ENCODE measurements at places on chromosomes 11 and 22.
A peak's percentile ranks its signal among the peaks of the same experiment; 100 is the strongest.

GRCh38 chr11:110514967-110515366 is 85.2 kb downstream of the FDX1 start:
- H3K27ac ChIP-seq: no peak overlapping the region
- no peaks in the 10 kb centered on the region for H3K4me1 ChIP-seq
- DNase-seq: no peak
- H3K4me3 ChIP-seq: no peak overlapping the region

DNA sequence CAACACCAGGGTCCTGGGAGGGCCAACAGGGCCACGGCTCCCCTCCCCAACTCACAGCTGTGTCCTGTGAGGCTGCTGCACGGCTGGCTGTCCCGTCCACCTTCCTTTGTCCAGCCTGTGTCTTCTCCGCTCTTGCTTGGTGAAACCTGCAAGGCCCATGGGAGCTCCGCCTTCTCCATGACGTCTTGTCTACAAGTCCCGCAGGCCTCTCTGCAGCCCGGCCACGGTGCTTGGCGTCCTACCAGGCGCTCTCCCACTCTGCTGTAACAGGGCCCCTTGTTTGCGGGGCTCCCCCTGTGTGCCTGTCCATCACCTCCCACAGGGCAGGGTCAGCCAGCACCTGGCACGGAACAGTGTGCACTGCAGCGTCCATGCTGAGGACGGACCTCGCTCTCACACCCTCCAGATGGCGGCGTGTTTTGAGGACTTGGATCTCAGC is 866.8 kb downstream of the TBC1D22A start:
- no peak overlapping the region for H3K27ac ChIP-seq
- H3K4me1 ChIP-seq: no peaks in the 10 kb centered on the region
- no peaks in the 10 kb centered on the region for H3K36me3 ChIP-seq

- H3K27ac ChIP-seq: no peak overlapping the region
- H3K36me3 ChIP-seq: no peaks in the 10 kb centered on the region
- DNase-seq: no peak
- H3K4me1 ChIP-seq: no peaks in the 10 kb centered on the region
- no peaks in the 10 kb centered on the region for H3K27me3 ChIP-seq
- no peak overlapping the region for H3K4me3 ChIP-seq
Observed at GRCh38 chr11:1959786-1960185, 12.7 kb downstream of the MRPL23 start.

GRCh38 chr11:42620796-42621195 is 691.0 kb upstream of the API5 start:
- no peak for DNase-seq
- H3K27ac ChIP-seq: no peak overlapping the region
- no peaks in the 10 kb centered on the region for H3K27me3 ChIP-seq

GRCh38 chr11:63853476-63853875 is 14.6 kb downstream of the MARK2 start:
- no peaks in the 10 kb centered on the region for H3K4me1 ChIP-seq
- H3K4me3 ChIP-seq: no peak overlapping the region
- H3K27me3 ChIP-seq: no peaks in the 10 kb centered on the region
- H3K36me3 ChIP-seq: no peaks in the 10 kb centered on the region
- H3K27ac ChIP-seq: no peak overlapping the region
- no peak for DNase-seq

DNA sequence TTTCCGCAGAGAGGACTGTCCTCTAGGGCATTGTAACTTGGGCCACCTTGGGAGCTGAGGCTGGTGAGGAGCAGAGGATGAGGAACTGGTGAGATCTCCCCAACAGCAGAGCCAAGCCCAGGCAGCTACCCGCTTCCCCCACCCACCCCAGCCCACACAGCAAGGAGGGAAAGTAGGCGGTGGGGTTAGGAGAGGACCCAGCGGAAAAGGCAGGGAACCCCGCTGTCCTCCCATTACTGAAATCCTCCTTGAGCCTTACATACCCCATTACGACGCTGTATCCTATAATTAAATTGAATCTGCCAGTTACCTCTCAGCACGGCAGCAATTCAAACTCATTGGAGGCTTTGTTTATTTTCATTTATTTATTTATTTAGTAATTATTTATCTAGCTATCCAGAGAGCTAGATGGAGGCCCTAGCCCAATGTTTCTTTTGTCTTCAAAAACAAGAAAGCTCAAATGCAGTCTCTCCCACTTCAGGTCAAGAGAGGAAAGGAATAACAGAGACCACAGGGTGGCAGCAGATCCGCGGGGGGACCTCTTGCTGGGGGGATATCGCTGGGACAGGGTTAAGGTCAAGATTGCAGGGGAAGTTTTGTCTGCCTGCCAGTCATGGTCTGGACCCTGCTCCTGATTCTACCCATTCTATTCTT is 218.0 kb downstream of the ST3GAL4 start:
- H3K4me1 ChIP-seq: no peaks in the 10 kb centered on the region
- H3K4me3 ChIP-seq: no peak overlapping the region
- no peak overlapping the region for H3K27ac ChIP-seq
- H3K36me3 ChIP-seq: no peaks in the 10 kb centered on the region
- peaks cover 96% of the 10 kb centered on the region for H3K27me3 ChIP-seq

GRCh38 chr11:77109236-77110019 is 6.8 kb downstream of the OMP start:
- H3K4me1 ChIP-seq: no peaks in the 10 kb centered on the region
- H3K36me3 ChIP-seq: no peaks in the 10 kb centered on the region
- H3K4me3 ChIP-seq: no peak overlapping the region
- H3K27me3 ChIP-seq: no peaks in the 10 kb centered on the region

DNA sequence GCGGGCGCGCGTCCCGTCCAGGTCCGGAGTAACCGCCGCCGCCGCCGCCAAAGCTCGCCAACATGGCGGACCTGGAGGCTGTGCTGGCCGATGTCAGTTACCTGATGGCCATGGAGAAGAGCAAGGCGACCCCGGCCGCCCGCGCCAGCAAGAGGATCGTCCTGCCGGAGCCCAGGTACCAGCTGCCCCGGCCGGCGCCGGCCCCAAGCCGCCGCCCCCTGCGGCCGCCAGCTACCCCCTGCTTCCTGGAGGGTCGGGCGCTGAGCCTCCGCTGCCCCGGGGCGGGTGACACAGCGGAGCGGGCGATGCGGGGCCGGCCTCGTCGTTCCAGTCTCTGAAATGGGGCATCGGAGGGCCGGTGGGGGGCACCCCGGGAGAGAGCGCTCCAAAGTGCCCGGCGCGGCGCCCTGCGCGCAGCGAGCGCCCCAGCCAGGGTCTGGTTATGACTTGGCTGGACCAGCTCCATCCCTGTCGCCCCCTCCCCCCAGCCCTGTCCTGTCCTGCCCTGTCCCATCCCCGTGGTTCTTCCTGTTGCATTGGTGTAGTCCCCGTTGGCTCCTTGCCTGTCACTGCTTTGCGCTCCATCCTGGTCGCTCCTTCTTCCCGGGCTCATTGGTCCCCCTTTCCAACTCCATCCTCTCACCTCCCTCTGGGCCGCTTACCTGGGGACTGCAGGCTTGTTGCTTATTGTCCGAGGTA is 653 bp downstream of the GRK3 start:
- H3K4me3 ChIP-seq: peak overlapping the region; percentile 94
- H3K4me1 ChIP-seq: peaks cover 13% of the 10 kb centered on the region
- H3K27me3 ChIP-seq: no peaks in the 10 kb centered on the region
- DNase-seq: no peak

- H3K4me1 ChIP-seq: peaks cover 17% of the 10 kb centered on the region
- no peaks in the 10 kb centered on the region for H3K36me3 ChIP-seq
- DNase-seq: no peak
- H3K27me3 ChIP-seq: no peaks in the 10 kb centered on the region
Observed at GRCh38 chr11:91871048-91871447, 353.6 kb upstream of the FAT3 start.

GRCh38 chr11:74669211-74670160 is 61.7 kb downstream of the CHRDL2 start:
- H3K27ac ChIP-seq: no peak overlapping the region
- no peaks in the 10 kb centered on the region for H3K27me3 ChIP-seq
- H3K36me3 ChIP-seq: no peaks in the 10 kb centered on the region
- no peak overlapping the region for H3K4me3 ChIP-seq
- no peak for DNase-seq

GRCh38 chr22:42884616-42885375 is 27.7 kb upstream of the ARFGAP3 start:
- H3K36me3 ChIP-seq: peaks cover 24% of the 10 kb centered on the region
- H3K4me3 ChIP-seq: no peak overlapping the region
- H3K27me3 ChIP-seq: no peaks in the 10 kb centered on the region
- DNase-seq: no peak
- no peak overlapping the region for H3K27ac ChIP-seq

DNA sequence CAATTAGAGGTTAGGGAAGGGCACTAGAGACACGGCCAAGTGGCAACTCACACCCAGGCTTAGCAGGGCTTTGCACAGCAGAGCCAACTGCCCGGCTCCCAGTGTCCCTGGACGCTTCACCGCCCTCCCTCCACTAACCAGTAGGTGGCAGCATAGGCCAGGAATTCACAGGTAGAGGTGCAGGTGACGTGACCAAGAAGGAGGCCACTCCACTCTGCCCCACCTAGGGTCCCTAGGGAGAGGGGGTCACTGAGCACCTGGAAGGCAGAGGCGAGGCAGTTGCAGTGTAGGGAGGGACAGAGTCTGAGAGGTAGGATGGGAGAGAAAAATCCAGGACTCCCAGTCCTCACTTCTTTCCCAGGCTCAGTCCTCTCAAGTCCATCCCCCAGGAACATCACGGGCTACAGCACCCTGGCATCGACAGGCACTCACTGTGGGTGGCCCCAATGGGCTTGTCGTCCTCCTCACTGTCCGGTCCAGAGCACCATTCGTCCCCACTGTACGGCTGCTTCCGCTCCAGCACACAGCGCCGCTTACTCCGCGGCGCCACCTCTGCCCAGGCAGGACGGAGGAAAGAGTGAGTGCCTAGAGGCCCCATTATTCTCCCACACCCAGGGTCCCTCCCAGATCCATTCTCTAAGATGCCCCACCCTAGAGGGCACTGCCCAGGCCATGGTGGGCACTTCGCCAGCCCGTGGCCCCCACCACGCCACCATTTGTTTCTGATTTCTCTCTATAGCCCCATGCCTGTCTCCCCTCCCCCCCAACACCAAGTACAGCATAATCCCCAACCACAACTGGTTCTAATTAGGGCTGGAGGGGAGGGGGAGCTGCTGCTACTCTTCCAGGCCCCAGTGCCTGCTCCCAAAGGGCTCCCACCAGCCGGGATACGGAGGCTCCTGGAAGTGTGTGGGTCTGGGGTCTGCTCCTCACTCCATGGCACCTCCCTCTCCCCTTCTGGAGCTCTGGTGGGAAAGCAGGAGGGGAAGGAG is 18.4 kb downstream of the BCL9L start:
- peaks cover 4% of the 10 kb centered on the region for H3K36me3 ChIP-seq
- H3K27me3 ChIP-seq: no peaks in the 10 kb centered on the region
- DNase-seq: peak; percentile 84
- H3K4me1 ChIP-seq: peaks cover 47% of the 10 kb centered on the region

DNA sequence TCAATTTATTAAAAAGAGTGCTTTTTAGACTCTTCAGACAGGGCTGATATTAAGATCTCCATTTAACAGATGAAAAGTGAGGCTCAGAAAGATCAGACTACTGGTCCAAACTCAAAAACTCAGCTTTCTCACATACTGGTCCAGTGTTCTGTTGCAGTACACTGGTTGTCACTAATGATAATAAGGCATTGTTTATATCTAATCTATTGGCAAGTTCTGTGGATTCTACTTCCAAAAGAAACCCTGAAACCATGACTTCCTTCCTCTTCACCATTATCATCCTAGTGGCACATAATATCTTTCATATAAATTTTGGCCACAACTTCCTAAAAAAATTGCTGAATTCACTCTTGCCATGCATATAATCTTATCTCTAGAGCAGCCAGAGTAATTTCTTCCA is 36.9 kb downstream of the F2 start:
- no peaks in the 10 kb centered on the region for H3K4me1 ChIP-seq
- no peak overlapping the region for H3K4me3 ChIP-seq
- peaks cover 84% of the 10 kb centered on the region for H3K36me3 ChIP-seq
- no peak overlapping the region for H3K27ac ChIP-seq
- no peak for DNase-seq
- H3K27me3 ChIP-seq: no peaks in the 10 kb centered on the region

Data from cardiac muscle cell (in vitro differentiated cells and primary cell).